ENCODE measurements at places on chromosomes 3 and 15.

DNA sequence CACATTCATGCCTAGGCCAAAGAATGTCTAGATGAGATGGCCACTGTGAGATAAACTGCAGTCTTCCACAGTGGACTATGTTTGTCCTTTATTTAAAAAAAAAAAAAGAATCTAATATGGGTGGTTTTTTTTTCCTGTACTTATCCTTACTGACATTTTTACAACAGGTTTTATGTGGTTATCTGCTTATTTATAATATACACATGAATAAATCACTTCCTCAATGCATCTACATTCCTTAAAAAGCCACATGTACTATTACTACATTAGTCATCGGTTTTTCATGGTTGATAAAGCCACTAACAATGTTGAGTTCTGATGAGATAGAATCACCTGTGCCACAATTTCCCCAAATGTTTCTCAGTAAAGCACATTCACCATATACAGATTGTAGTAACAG lies 341.3 kb upstream of the THBS1 start:
- DNase-seq, result peak; percentile 74

DNA sequence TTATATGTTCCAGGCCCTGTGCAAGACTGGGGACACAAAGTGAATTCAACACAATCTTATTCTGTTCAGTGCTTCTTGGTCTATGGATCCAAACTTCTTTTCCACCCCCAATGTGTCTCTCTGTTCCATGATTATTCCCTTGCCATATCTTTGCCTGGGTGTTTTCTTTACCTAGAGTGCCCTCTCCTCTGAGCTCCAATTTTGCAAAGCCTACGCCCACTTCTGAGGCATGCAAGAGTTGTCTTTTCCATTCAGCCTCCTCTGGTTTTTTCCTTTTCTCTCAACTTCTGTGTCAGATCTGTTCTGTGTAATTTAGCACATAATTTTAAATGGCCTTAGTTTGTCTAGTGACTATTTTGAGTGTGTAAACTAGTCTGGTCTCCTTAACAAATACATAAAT lies 72.8 kb upstream of the PLCL2 start:
- no peak for DNase-seq

- DNase-seq, result no peak
These were observed 41.4 kb downstream of the C3orf85 start for GRCh38 chr3:109177908-109178307.

DNA sequence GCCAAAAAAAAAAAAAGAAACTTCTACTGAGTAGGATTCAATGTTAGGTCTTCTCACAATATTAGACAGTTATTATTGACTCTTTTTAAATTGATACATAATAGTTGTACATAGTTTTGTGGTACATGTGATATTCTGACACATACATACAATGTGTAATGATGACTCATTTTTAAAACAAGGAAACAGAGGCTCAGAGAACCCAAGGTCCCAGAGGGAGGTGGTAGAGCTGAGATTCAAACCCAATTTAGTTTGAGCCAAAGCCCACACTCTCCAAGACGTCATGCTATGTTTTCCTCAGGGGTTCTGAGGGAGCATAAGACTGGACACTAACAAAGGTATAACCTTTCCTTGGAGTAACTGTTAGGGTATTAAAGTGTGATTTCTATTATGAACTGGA lies 40.6 kb downstream of the MYO5C start:
- peak; percentile 36 for DNase-seq

- DNase-seq, result peak; percentile 3
These were observed 20.6 kb downstream of the SPSB4 start for GRCh38 chr3:141071681-141072260.

DNA sequence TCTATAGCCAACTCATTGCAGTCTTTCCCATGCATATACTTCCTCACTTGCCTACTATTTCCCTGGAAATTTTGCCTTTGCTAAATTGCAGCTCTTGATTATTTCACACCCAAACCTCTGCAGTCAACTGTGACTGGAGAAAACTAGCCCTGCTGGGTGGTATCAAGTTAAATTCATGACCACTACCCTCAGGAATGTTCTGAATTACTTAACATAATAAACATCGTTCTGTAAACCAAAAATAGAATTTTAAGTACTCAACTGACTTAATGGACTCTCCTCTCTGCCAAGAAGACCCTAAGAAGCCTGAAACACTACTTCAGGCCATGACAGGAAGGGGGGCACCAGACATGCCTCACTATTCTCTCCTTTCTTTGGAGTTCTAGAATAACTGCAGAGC lies 1278.0 kb upstream of the GBE1 start:
- no peak for DNase-seq

- DNase-seq, result no peak
These were observed 35.7 kb downstream of the KLF15 start for GRCh38 chr3:126321490-126321889.

All from AG10803 (cell line).